ENCODE measurements at places on chromosomes 16 and 17.

DNA sequence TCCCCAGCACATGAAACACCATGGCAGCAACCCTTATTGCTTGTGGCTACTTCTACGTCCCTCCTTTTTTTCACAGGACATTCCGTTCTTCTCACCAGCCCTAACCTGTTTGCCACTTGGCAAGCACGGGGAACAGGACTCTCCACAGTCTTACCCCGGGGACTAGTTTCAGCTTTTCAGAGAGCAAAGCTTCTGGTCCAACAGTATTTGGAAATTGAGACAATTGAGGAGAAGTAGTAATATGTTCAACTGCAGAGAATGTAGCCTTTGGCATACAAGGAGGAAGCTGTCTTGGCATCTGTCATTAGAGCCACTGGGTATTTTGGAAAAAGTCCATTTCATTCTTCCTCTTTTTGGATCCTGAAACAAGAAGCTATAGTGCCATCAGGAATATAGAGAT is 65.7 kb downstream of the MAP2K6 start:
- DNase-seq, result no peak

- DNase-seq, result no peak
Measured at GRCh38 chr17:48591255-48592056, 1.4 kb upstream of the HOXB3 start.

- no peak for DNase-seq
Measured at GRCh38 chr16:17830651-17831050, 359.9 kb upstream of the XYLT1 start.

DNA sequence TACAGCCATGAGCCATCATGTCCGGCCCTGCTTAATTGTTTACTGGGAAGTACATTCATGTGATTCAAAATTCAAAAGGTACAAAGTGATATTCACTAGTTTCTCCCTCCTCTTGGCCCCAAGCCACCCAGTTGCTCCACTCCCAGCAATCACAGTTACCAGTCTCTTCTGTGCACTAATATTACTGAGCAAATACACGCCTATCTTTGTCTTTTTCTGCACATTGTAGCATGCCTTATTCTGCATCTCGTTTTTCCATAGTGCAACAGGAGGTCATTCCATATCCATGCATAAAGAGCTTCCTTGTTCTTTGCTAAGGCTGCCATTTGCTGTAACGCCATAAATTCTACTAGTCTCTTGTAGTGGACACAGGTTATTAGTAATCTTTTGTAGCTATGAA is 2.2 kb upstream of the ALOX15 start:
- no peak for DNase-seq

DNA sequence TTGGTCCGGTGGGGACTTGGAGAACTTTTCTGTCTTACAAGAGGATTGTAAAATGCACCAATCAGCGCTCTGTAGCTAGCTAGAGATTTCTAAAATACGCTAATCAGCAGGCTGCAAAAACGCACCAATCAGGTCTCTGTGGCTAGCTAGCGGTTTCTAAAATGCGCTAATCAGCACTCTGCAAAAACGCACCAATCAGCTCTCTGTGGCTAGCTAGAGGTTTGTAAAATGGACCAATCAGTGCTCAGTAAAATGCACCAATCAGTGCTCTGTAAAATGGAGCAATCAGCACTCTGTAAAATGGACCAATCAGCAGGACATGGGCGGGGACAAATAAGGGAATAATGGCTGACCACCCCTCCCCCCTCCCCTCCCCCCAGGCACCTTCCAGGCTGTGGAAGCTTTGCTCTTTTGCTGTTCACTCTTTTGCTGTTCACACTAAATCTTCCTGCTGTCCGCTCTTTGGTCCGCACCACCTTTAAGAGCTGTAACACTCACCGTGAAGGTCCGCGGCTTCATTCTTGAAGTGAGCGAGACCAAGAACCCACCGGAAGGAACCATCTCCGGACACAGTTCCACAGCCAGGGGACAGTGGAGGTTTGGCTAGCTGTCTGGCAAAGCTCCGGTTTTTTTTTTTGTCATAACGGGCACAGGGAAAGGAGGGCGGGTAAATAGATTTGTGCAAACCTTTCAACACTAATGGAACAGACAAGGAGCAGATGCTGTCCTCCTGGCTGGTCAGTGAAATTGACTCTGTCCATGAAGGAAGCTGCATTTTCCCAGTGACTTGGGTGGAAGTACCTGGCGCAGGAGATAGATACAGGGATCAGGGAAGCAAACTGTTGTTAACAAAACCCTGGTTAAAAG is 8.3 kb downstream of the PITPNC1 start:
- DNase-seq, result no peak

GRCh38 chr17:66301864-66302741 is at the start of gene PRKCA:
TSS of gene PRKCA (plus strand) at chr17:66302613.
- DNase-seq, result no peak

GRCh38 chr16:25011891-25012514 is 3.2 kb downstream of the ARHGAP17 start:
- DNase-seq, result no peak

DNA sequence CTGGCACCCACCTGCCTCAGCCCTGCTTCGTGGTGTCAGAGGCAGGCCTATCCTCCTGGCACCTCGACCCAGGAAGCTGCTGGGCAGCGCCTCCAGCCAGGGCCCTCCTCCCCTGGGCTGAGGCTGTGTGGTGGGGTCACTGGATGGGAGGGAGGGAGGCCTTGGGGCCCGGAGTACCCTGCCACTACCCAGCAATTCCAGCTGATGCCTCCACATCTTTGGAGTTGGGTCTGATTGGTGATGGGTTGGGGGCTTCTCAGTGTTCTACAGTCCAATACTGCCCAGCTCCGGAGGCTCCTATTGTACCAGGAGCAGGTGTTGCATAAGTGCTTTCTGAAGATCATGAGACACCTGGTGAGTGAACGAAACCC is 48.0 kb downstream of the USP22 start:
- no peak for DNase-seq

DNA sequence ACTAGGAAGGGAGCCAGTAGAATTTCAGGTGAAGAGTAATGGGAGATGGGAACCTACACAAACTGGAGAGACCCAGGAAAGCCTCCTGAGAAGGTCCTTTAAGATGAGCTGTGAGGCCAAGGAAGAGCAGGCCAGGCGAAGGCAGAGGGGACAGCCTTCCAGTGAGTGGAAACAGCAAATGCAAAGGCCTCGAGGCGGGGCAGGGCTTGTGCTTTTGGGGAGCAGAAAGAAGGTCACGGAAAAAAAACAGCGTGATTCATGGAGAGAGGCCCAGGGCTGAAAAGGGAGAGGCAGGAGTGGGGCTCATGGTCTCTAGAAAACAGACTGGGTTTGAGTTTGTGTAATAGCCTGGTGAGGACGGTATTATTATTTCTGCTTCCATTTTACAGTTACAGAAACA is 386.5 kb upstream of the ASIC2 start:
- no peak for DNase-seq

DNA sequence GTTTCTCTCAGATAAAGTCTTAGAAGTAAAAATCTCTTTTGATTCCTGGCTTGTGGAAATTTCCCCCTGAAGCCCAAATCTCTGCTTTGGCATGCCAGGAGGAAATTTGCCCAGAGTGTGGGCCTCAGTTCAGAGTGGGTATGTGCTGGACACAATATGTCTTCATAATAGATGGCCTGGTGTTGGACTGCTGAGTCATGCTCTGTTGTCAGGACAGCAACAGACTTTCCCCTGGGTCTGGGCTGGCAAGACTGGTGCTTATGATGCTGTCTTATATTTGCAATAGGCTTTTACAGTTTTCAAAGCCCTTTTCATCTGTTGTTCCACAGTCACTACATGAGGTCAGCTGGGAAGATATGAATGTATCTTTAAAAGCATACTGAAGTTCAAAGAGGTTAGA is 57.0 kb downstream of the SHISA9 start:
- DNase-seq, result no peak

DNA sequence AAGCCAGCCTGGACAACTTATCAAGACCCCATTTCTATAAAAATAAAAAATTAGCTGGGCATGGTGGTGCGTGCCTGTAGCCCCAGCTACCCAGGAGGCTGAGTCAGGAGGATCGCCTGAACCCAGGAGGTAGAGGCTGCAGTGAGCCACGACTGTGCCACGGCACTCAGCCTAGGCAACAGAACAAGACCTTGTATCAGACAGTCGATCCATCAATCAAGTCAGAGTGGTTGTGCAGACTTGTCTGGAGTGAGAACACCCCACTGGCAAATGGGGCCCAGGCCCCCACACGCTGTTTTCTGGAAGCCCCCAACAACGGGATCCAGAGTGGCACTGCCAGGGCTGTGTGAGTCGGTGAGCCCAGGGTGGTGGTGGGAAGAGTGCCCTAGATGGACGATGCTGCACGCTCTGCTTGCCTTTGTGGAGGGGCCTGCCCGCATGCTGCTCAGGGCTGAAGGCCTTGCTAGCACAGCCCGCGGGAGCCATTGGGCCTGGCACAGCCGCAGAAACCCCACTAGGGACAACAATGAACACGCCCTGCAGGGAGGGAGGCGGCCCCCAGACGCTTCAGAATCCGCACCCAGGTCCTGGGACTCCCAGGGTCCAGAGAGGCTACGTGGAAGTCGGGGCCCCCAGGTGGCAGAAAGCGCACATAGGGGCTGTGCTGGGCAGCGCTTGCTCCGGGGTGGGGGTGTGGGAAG is 80.1 kb upstream of the GNG13 start:
- DNase-seq, result no peak

DNA sequence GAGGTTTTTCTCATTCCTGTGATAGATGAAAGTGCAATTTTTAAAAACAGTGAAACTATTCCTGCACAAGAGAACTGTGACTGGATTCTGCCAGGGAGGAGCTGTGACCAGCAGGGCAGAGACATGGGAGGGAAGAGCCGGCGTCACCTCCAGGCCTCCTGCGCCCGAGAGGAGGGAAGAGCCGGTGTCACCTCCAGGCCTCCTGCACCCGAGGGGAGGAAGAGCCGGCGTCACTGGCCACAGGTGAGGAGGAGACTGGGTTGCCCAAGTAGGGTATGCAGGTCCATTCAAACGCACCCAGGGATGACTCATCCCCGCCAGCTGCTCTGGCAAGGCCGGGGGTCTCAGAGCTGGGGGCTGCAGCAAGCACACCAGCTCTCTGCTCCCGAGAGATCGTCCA is 56.7 kb downstream of the METRNL start:
- DNase-seq, result no peak

GRCh38 chr17:43701318-43701743 is 39.6 kb upstream of the MEOX1 start:
- no peak for DNase-seq

- DNase-seq, result no peak
Measured at GRCh38 chr17:49842846-49843245, 5.0 kb downstream of the TAC4 start.

- DNase-seq, result no peak
Measured at GRCh38 chr17:16108871-16109270, 106.5 kb downstream of the NCOR1 start.

Measured in retinal pigment epithelial cell (primary cell).